ENCODE measurements at places on chromosomes 4 and X.

GRCh38 chr4:42715807-42716482 lies 59.0 kb upstream of the ATP8A1 start:
- DNase-seq = no peak

DNA sequence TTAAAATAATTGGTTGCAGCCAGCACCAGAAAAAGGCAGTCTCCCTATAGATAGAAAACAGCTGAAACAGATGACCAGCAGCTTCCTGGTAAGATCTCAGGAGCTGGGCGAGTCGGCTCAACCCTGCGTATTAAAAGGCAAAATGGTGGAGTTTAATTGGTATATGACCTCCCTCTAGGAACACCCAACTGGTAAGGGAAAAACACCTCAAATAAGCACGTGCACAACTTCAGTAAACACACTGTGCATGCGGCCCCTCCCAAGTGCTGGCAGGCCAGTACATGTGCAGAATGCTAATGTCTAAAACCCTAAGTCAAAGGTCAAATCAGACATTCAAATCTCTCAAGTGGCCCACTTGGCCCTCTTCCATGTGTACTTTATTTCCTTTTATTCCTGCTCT lies 103.2 kb upstream of the PDE5A start:
- DNase-seq = no peak

DNA sequence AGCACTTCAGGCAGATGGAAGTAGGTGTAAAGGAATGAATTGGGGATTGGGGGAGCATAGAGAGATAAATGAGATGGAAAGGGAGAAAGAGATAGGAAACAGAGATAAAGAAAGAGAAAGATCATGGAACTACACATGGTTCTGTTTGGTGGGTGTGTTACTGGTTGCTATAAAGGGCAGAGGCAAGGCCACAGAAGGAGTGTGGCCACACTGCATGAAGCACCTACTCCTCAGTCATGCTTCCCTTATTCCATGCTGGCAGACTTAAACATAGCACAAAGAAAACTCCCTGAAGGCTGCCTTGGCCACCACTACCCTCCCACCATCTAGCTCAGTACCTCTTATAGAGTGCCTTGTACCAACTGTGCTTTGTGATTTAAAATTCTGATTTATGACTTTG lies 56.9 kb downstream of the OPHN1 start:
- DNase-seq = no peak

DNA sequence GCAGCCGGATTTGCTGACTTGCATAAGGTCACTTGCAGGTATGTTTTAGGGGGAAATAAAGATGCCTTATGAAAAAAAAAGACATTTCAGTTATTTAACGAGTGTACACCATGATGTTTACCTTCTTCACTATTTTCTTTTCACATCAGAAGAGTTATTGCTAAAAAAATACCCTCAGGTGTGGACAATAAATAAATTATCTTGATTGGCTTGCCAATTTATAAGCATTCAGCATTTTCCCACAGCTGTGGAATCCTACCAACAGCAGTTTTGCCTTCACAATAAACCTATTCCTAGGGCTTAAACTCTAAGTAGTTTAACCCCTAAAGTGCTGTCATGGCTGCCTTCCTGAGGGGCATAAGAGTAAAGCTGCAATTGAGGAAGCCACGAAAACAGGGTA lies 83.4 kb upstream of the S100G start:
- no peak for DNase-seq

DNA sequence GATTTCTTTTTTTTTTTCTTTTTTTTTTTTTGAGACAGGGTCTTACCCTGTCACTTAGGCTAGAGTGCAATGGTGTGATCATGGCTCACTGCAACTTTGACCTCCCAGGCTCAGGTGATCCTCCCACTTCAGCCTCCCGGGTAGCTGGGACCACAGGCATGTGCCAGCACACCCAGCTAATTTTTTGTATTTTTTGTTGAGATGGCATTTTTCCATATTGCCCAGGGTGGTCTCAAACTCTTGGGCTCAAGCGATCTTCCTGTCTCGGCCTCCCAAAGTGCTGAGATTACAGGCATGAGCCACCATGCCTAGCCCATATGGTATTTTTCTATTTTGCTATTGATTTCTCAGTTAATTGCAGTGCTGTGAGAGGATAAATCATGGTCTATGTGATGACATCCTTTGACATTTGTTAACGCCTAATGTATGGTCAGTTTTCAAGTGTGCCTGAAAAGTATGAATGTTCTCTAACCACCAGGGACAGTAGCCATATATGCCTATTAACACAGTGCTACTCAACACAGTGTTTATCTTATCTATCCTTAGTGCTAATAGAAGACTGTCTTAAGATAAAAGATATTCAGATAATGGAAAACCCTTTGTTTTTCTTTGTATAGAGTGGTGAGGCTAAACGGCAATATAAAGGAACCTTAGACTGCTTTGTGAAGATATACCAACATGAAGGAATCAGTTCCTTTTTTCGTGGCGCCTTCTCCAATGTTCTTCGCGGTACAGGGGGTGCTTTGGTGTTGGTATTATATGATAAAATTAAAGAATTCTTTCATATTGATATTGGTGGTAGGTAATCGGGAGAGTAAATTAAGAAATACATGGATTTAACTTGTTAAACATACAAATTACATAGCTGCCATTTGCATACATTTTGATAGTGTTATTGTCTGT lies 9.1 kb upstream of the HSPA4L start:
- no peak for DNase-seq

- DNase-seq = peak; percentile 85
Observed at GRCh38 chr4:185203486-185204237, at the start of gene CFAP97. CFAP97 (minus strand) TSS chr4:185204000; CDS start chr4:185191196, 12,804 bp downstream.

- DNase-seq = no peak
Observed at GRCh38 chr4:1488831-1489638, 82.8 kb upstream of the NKX1-1 start.

- no peak for DNase-seq
Observed at GRCh38 chr4:40454816-40455215, 119.7 kb downstream of the CHRNA9 start.
